ENCODE measurements at places on chromosomes 12 and 14.

DNA sequence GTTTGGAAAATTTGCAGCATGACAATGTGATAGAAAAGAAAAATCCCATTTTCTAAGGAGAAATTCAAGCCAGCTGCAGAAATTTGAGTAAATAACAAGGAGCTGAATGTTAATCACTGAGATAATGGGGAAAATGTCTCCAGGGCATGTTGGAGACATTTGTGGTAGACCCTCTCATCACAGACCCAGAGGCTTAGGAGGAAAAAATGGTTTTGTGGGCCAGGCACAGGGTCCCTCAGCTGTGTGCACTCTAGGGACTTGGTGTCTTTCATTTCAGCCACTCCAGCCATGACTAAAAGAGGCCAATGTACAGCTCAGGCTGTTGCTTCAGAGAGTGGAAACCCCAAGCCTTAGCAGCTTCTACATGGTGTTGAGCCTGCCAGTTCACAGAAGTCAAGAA, 111.4 kb upstream of the SYT10 start:
- DNase-seq, result no peak

GRCh38 chr12:83823386-83824045, 1089.1 kb downstream of the SLC6A15 start:
- no peak for DNase-seq

- DNase-seq, result no peak
Measured at GRCh38 chr14:68807148-68807600, 14.3 kb upstream of the ZFP36L1 start.

- no peak for DNase-seq
Measured at GRCh38 chr12:83179999-83180398, 493.3 kb downstream of the TMTC2 start.

DNA sequence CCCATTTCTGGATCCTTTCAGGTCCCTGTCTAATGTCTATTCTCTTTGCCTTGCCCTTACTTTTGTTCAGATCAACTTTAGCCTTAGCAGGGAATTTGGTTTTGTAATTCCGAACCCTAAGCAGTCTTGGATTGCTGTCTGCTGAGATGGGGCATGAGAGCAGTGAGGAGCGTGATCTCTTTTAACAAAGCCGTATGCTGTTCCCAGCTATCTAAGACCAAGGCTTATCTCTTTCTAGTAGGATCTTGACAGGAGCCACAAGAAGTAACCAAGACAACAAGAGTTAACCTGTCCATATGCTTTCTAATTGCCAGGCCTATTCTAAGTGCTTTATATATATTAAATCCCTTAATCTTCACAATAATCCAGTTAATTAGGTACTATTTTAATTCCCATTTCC, 4.5 kb upstream of the DHRS7 start:
- DNase-seq, result no peak

DNA sequence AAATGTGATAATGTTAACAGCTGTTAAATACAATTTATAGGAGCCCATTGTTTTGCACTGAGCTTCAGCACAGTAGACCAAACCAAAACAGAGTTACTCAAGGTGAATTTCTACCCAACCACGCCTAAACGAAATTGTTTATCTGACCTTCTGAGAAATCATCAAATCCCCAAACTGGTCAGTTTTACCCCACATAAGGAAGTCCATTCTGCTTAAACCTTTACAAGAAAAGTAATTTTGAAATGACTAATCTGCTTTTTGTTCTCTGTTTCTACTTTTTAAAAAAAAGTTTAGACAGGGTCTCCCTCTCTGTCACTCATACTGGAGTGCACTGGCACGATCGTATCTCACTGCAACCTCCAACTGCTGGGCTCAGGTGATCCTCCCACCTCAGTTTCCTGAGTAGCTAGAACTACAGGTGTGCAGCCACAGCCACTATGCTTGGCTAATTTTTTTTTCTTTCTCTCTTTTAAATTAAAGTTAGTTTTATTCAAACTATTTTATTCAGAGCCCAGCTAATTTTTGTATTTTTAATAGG, 1.4 kb upstream of the RNF10 start:
- DNase-seq, result no peak

DNA sequence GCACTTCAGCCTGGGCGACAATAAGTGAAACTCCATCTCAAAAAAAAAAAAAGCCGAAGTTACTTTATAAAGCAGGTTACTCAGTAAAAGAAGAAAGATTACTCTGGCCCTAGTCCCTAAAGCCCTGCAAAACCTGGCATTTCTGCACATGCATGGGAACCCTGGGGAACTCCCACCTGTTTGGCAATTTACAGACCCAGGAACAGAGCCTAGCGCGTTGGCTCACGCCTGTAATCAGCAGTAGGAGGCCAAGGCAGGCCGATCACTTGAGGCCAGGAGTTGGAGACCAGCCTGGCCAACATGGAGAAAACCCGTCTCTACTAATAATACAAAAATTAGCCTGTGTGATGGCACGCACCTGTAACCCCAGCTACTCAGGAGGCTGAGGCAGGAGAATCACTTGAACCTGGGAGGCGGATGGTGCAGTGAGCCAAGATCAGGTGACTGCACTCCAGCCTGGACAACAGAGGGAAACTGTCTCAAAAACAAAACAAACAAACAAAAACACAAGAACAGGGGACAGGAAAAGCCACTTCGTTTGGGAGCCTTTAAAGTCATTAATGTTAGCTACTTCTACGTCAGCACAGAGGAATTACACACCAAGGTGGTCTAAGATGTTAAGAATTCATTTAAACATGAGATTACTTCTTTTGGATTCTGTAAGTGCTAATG, 34.1 kb upstream of the SPTSSA start:
- DNase-seq, result peak; percentile 31

GRCh38 chr12:92273076-92273475, 127.4 kb upstream of the BTG1 start:
- no peak for DNase-seq

DNA sequence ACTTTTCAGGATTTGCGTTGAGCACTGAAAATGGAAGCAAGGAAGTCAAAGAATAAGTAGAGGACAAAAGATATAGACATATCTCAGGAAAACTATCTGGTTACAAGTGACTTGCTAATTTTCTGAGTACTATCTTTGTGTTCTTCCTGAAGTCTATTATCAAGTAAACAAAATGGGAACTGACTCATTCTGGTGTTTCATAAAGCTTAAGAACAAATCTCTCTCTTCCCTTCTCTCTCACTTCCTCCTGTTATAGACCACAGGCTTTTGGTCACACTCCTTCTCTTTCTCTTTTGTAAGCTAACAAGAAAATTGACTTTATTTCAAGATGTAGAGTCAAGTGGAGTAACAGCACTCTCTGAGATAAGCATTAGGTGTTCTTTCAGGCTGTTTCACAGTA, 406.6 kb upstream of the SYT1 start:
- DNase-seq, result no peak

GRCh38 chr14:41609704-41610183, 3.1 kb downstream of the LRFN5 start:
- peak; percentile 93 for DNase-seq

DNA sequence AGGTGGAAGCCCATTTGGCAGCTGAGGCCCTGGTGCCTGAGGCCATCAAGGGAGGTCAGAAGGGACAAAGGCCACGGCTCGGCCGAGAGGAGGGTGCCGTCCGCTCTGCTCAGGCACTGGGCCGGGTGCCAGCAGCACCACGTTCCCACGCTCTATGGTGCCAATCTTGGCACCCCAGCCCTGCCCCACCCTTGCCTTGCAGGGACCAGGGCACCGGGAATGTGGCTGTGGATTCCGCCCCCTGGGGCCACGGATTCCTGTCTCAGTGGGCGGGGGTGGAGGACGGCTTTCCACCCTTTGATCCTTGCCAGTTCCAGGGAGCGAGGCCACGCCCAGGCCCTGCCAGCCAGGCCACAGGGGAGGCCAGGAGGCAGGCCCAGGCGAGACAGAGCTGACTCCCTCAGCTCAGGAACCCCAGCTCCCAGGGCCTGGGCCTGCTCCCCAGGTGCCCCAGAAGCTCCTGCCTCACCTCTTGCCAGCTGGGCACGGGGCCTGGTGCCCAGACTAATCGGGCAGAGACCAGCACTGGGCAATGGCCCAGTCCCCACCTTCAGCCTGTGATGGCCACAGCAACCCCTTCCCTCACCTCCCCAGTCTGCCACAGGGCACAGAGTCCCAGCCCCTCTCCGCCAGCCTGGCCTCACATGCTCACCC, 26.4 kb upstream of the GPR132 start:
- no peak for DNase-seq

- no peak for DNase-seq
Measured at GRCh38 chr14:73785336-73785833, 66.2 kb upstream of the PTGR2 start.

- no peak for DNase-seq
Measured at GRCh38 chr12:81257947-81258551, 180.2 kb downstream of the ACSS3 start.

GRCh38 chr14:102909462-102909861, 13.0 kb upstream of the AMN start:
- peak; percentile 74 for DNase-seq

- no peak for DNase-seq
Measured at GRCh38 chr12:21566223-21566906, 38.3 kb downstream of the GYS2 start.

DNA sequence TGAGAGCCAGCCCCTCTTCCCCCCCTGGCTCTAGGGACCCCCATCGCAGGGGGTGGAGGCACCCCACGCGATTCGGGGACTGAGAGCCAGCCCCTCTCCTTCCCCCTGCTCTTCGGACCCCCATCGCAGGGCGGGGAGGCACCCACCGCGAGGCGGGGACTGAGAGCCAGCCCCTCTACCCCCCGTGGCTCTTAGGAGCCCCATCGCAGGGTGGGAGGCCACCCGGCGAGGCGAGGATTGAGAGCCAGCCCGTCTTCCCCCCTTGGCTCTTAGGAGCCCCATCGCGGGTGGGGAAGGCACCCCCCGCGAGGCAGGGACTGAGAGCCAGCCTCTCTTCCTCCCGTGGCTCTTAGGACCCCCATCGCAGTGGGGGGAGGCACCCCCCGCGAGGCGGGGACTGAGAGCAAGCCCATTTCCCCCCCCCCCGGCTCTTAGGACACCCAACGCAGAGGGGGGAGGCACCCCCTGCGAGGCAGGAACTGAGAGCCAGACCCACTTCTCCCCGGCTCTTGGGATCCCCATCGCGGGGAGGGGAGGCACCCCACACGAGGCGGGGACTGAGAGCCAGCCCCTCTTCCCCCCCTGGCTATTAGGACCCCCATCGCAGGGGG, 45.6 kb downstream of the DDX11 start:
- no peak for DNase-seq

DNA sequence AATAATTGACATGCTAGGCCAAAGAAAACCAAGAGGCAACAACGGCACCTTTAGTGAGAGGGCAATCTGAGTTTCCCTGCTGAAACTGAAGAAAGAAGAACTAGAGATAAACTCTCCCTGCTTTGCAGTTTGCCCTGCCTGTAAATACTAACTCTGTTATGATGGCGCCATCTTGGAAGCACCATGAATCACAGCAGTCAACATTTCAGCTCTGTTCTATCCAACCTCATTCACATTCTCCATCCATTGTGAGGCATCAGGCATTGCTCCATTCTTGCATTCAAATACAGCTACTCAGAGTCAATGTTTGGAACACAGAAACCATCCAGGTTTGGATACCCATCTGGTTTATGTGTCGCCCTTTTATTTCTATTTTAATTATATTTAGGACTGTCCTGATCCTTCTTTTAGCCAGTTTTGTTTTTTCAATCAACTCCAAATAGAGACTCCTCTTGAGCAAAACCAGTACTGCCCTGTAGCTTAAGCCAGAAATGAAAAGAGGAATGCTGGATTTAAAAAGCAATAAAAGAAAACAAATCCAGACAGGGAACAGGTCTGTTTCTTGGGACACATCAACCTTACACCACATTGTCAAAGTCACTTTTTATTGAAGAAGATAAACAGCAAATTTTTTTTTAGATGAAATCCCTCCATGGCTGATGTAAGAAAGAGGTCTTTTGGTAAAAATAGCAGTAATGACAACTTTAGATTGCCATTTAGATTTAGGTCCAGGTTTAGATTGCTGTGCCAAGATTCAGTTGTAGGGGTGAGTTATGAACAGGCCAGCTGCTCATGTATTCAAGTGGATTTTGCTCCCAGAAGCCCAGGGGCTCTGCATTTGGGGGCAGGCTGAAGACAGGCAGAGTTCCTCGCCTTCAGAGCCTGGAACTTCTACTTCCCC, 33.3 kb upstream of the PPM1A start:
- no peak for DNase-seq

GRCh38 chr12:26058308-26058707, 66.5 kb downstream of the BHLHE41 start:
- DNase-seq, result no peak

- no peak for DNase-seq
Measured at GRCh38 chr12:113796066-113796827, 169.9 kb downstream of the RBM19 start.

GRCh38 chr12:3084742-3085141, 7.6 kb downstream of the TSPAN9 start:
- no peak for DNase-seq

DNA sequence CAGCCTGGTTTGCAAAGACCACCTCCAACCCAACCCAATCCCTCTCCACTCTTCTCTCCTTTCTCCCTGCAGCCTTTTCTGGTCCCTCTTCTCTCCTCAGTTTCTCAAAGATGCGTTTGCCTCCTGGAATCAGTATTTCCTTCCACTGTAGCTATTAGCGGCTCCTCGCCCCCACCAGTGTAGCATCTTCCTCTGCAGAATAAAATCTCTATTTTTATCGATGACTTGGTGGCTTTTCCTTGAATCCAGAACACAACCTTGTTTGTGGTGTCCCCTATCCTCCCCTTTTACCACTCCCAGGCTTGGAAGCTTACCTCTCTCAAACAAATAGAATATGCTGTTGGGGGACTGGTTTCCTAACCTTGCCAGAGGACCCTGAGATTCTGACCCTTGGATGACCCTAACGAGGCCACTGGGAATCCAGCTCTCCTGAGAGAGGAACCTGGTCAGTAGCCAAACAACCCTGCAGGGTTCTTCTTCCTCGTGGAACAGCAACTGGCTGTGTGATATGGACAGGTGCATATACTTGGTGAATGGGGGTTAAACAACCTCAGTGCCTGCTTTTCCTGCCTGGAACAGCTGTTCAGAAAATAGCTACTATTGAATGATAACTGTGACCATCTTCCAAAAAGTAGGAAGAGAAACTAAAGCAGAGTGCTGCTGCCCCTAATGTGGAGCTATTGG, 4.4 kb downstream of the WNT1 start:
- DNase-seq, result no peak

DNA sequence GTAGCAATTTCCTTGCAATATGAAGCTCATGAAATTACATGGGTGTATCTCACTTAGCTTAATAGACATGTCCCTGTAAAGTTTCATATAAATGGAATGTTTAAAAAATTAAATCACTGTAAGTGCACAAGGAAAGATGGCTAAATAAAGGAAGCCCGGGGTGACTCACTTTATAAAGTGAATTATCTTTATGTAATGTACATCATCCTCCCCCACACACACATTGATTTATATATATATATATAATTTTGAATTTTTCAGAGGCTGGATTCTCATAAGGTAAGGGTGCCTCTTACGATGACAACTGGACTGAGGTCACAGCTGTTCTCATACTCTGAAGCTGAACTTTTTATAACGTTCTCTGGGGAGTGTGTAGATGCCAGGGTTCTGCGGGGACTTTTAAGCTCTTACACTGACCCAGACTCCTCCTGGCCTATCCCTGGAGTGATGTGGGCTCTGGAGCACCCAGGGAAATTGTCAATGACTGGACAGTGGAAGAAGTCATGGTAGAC, 108.7 kb upstream of the HIF1A start:
- DNase-seq, result no peak
